Calu3 (cell line): ENCODE measurements at places on chromosomes 2 and 18. TPM values are rescaled to one million over a fixed set of nuclear protein-coding genes. Genes with fewer than 3 reads are reported as not detected.

DNA sequence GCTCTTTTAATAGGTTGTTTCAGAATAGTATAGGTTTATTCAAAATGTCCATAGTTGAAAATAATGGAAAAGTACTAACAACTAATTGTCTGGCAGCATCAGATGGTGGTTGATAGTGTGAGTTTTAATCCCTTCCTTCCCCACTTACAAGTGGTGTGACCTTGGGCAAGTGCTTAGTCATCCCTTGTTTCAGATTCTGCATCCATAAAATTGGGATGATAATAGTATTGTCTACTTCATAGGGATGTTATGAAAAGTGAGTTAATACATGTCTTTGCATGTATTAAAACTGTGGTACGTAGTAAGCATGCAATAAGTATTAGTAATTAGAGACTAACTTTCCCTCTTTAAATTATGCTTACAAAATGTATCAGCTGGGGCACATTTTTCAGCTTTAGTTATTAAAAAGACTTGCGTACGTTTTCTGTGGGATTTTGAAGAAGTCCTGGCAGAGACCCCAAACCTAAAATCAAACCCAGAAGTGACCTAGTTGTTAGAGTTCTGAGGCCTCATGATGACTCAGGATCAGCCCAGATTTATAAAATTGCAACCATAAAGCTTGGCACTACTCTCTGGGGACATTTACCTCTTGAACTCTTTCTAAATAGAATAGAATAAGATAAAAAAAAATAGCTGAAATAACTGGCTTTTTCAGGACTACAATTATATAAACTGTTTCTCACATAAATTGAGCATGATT, 8.6 kb downstream of the ITGA4 start:
- no peak overlapping the region for H3K27ac ChIP-seq
- H3K4me3 ChIP-seq: no peak overlapping the region
- H3K27me3 ChIP-seq: no peaks in the 10 kb centered on the region
- H3K36me3 ChIP-seq: no peaks in the 10 kb centered on the region

The CD226 gene
- total RNA-seq: 0.85 and 1.5 TPM in 2 replicates

GRCh38 chr2:190563109-190563508, 28.6 kb upstream of the NEMP2 start:
- DNase-seq: no peak
- H3K27me3 ChIP-seq: no peaks in the 10 kb centered on the region
- H3K4me3 ChIP-seq: no peak overlapping the region
- H3K27ac ChIP-seq: no peak overlapping the region

The IFIH1 gene
- total RNA-seq: 63.7 and 126 TPM in 2 replicates

The MFSD2B gene
- total RNA-seq: 0.37 TPM in 1 of 2 replicates, not detected in the other

GRCh38 chr2:224347176-224348051, 54.5 kb downstream of the FAM124B start:
- no peak for DNase-seq
- H3K4me1 ChIP-seq: no peaks in the 10 kb centered on the region
- peaks cover 9% of the 10 kb centered on the region for H3K27me3 ChIP-seq

The VIL1 gene
- 9.0 and 16.4 TPM in 2 replicates for total RNA-seq

DNA sequence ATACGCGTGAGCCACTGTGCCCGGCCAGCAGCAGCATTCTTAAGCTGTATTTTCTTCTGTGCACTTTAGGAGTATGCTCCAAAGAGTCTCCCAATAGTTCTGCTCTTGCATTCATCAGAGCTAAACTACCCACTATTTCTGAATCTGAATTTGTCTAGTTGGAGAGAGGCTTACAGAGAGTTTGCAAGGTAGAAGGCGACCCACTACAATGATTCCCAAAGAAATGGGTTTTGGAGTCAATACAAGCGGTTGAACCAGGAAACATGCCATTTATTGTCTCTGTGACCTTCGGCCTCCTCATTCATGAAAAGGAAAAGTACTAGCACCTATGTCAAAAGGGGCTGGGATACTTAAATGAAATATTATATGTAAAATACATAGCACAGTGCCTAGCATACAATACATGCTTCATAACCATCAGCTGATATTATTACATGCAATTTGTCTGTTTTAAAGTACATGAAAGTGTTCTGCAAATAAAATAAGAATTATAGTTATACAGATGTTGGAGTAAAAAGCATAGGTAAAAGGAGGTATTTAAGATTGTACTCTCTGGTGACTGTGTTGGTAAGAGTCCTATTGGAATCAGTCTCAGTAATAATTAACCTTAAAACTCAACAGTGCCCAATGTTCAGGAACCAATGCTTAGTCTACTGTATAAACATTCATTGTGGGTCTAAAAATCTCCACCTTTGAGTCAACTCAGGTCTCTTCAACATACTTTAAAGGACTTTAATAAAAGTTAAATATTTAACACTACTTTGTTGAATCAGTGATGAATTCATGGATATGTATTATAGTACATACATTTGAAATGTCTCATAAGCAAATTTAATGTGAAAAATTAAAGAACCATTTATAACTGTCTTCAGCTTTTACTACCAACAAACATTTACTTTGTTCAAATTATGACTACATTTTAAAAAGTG, 89.8 kb upstream of the GRB14 start:
- peak overlapping the region; percentile 89 for H3K27ac ChIP-seq
- peaks cover 7% of the 10 kb centered on the region for H3K36me3 ChIP-seq
- H3K27me3 ChIP-seq: no peaks in the 10 kb centered on the region
- peaks cover 75% of the 10 kb centered on the region for H3K4me1 ChIP-seq
- H3K4me3 ChIP-seq: peak overlapping the region; percentile 56

The FEV gene
- not detected in 2 replicates for total RNA-seq

The COL5A2 gene
- total RNA-seq: 0.56 and 1.1 TPM in 2 replicates

GRCh38 chr2:135818937-135819610, 17.9 kb downstream of the LCT start:
- H3K4me3 ChIP-seq: no peak overlapping the region
- peak; percentile 24 for DNase-seq
- no peaks in the 10 kb centered on the region for H3K4me1 ChIP-seq
- no peak overlapping the region for H3K27ac ChIP-seq

- H3K4me1 ChIP-seq: peaks cover 10% of the 10 kb centered on the region
- no peaks in the 10 kb centered on the region for H3K36me3 ChIP-seq
- no peak for DNase-seq
- peaks cover 75% of the 10 kb centered on the region for H3K27me3 ChIP-seq
- no peak overlapping the region for H3K27ac ChIP-seq
These were observed 60.7 kb downstream of the TNS1 start for GRCh38 chr2:217941886-217942728.

GRCh38 chr2:47405757-47406156, 2.8 kb downstream of the MSH2 start:
- H3K27ac ChIP-seq: no peak overlapping the region
- peaks cover 38% of the 10 kb centered on the region for H3K36me3 ChIP-seq
- H3K4me1 ChIP-seq: peaks cover 21% of the 10 kb centered on the region
- no peak for DNase-seq

The TSPYL6 gene
- not detected in 2 replicates for total RNA-seq

The CSRNP3 gene
- total RNA-seq: 0.86 and 1.8 TPM in 2 replicates

DNA sequence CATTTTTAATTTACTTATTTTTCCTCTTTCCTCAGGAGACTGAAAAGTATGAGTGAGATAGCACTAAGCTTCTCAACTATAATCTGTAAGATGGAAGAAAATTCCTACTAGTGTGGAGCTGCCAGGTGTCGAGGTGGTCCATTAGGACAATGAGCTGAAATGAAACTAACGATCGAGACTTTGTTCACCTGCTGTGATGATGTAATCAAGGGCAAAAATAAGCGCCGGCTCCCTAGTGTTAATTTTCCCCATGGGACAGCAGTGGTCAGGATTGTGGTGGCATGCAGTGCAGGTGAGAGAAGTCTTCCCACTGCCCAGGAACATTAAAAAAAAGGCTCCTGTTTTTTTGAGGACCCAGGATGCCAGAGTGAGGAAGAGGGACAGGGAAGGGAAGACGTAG, 859.1 kb upstream of the GCFC2 start:
- peak overlapping the region; percentile 36 for H3K4me3 ChIP-seq
- H3K27me3 ChIP-seq: no peaks in the 10 kb centered on the region
- DNase-seq: no peak
- H3K4me1 ChIP-seq: no peaks in the 10 kb centered on the region
- H3K27ac ChIP-seq: no peak overlapping the region

- peaks cover 56% of the 10 kb centered on the region for H3K36me3 ChIP-seq
- no peak overlapping the region for H3K4me3 ChIP-seq
- H3K27ac ChIP-seq: no peak overlapping the region
- no peaks in the 10 kb centered on the region for H3K4me1 ChIP-seq
- H3K27me3 ChIP-seq: no peaks in the 10 kb centered on the region
- no peak for DNase-seq
These were observed 10.2 kb downstream of the BOK start for GRCh38 chr2:241568726-241569125.

- no peaks in the 10 kb centered on the region for H3K36me3 ChIP-seq
- DNase-seq: no peak
- H3K4me3 ChIP-seq: peak overlapping the region; percentile 55
- no peaks in the 10 kb centered on the region for H3K4me1 ChIP-seq
- H3K27ac ChIP-seq: no peak overlapping the region
These were observed 15.3 kb upstream of the RIT2 start for GRCh38 chr18:43130716-43131260.

- no peak overlapping the region for H3K4me3 ChIP-seq
- H3K27me3 ChIP-seq: no peaks in the 10 kb centered on the region
- DNase-seq: no peak
- H3K27ac ChIP-seq: no peak overlapping the region
- H3K36me3 ChIP-seq: no peaks in the 10 kb centered on the region
These were observed 513.9 kb upstream of the MEX3C start for GRCh38 chr18:51711298-51711889.

The TRIM54 gene
- total RNA-seq: 0.99 and 2.3 TPM in 2 replicates

The IL36A gene
- total RNA-seq: not detected in 2 replicates

DNA sequence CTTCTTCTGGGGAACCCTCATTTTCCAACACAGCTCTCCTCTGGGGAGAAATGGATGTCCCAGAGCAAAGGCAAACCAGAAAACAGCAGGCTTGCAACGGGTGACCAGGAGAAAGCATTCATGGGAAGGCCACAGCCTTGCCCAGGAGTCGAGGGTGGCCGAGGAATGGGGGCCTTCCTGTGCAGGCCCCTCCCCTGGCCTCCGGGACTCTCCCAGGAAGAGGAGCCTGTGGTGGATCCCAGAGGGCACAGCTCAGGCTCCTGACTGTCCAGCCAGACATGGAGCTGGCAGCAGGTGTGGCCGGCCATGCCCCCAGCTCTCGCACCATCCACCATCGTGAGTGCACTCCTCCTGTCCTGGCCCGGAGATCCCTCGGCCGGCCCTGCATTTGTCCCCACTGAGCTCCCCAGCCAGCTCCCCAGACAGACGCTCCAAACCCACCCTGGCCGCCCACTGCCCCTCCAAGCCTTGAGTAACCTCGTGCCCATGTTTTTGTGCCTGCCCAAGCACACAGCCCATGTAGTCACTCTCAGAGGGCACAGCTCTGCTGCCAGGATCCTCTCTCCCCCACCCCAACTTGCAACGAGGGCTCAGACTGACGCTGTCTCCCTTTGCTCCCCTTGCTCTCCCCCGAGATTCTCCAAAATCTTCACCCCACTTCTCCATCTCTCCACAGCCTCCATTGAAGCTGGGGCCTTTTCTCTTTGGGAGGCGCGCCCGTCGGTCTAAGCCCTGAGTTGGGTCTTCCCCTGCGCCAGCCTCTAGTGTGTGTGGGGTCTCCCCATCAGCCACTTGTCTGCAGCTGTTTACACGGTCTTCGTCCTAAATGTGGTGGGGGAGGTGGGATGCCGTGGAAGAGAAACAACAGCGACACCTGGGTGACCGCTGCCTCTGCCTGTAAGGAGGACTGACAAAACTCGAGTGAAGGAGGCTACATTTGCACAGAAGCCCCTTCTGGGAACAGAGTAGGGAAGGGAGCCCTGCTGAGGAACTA, 9.8 kb downstream of the PRLH start:
- peaks cover 33% of the 10 kb centered on the region for H3K4me1 ChIP-seq
- no peak for DNase-seq
- H3K4me3 ChIP-seq: peak overlapping the region; percentile 59
- H3K27ac ChIP-seq: peak overlapping the region; percentile 71

GRCh38 chr2:182110347-182110746, 124.7 kb downstream of the PPP1R1C start:
- H3K4me1 ChIP-seq: no peaks in the 10 kb centered on the region
- H3K27ac ChIP-seq: no peak overlapping the region
- no peaks in the 10 kb centered on the region for H3K36me3 ChIP-seq
- no peak overlapping the region for H3K4me3 ChIP-seq

- DNase-seq: no peak
- no peaks in the 10 kb centered on the region for H3K36me3 ChIP-seq
- H3K4me3 ChIP-seq: peak overlapping the region; percentile 69
- H3K27me3 ChIP-seq: peaks cover 77% of the 10 kb centered on the region
- H3K27ac ChIP-seq: no peak overlapping the region
These were observed 1.5 kb upstream of the GDF7 start for GRCh38 chr2:20665243-20666004.

DNA sequence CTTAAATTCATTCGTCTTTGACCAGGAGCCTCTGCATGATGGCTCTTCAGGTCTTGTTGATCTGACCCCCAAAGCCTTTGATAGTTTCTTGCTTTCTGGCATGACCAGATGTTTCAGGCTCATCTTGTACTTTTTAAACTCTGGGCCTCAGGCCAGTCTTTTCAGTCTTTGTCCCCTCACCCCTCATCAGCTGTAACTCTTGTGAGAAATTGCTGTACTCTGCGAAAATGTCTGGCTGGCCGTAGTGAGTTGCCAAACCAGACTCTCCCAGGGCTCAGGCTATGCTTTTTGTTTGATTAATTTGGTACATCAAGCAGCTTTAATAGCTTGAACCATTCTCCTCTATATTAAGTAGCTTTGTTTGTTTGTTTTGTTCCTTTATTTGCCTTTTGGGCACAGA, 75.9 kb downstream of the BABAM2 start:
- H3K4me3 ChIP-seq: no peak overlapping the region
- DNase-seq: no peak
- peaks cover 6% of the 10 kb centered on the region for H3K4me1 ChIP-seq
- no peaks in the 10 kb centered on the region for H3K27me3 ChIP-seq

The ZNF142 gene
- 42.8 and 43.3 TPM in 2 replicates for total RNA-seq

- no peak overlapping the region for H3K4me3 ChIP-seq
- H3K27ac ChIP-seq: no peak overlapping the region
- no peaks in the 10 kb centered on the region for H3K4me1 ChIP-seq
- no peak for DNase-seq
- H3K36me3 ChIP-seq: peaks cover 13% of the 10 kb centered on the region
These were observed 39.6 kb downstream of the MBD2 start for GRCh38 chr18:54184836-54185235.

The STARD6 gene
- total RNA-seq: not detected in 2 replicates

- no peaks in the 10 kb centered on the region for H3K27me3 ChIP-seq
- no peaks in the 10 kb centered on the region for H3K36me3 ChIP-seq
- H3K4me3 ChIP-seq: no peak overlapping the region
- H3K27ac ChIP-seq: no peak overlapping the region
- H3K4me1 ChIP-seq: no peaks in the 10 kb centered on the region
- no peak for DNase-seq
These were observed 435.4 kb downstream of the BCL11A start for GRCh38 chr2:60118061-60118460.

GRCh38 chr2:236782938-236783337, 213.3 kb downstream of the ACKR3 start:
- no peaks in the 10 kb centered on the region for H3K27me3 ChIP-seq
- peak overlapping the region; percentile 80 for H3K27ac ChIP-seq
- DNase-seq: peak; percentile 48
- no peak overlapping the region for H3K4me3 ChIP-seq
- no peaks in the 10 kb centered on the region for H3K36me3 ChIP-seq

The RAD51AP2 gene
- not detected in 2 replicates for total RNA-seq

GRCh38 chr2:84781942-84782716, 98.8 kb downstream of the TRABD2A start:
- peak; percentile 27 for DNase-seq
- H3K4me3 ChIP-seq: no peak overlapping the region
- no peaks in the 10 kb centered on the region for H3K4me1 ChIP-seq

- H3K27me3 ChIP-seq: no peaks in the 10 kb centered on the region
- H3K4me3 ChIP-seq: no peak overlapping the region
- peaks cover 88% of the 10 kb centered on the region for H3K36me3 ChIP-seq
- H3K27ac ChIP-seq: peak overlapping the region; percentile 35
These were observed 13.0 kb downstream of the ATIC start for GRCh38 chr2:215324811-215325210.

GRCh38 chr2:149410701-149411484, 80.5 kb downstream of the LYPD6 start:
- no peak overlapping the region for H3K4me3 ChIP-seq
- no peaks in the 10 kb centered on the region for H3K27me3 ChIP-seq
- no peak overlapping the region for H3K27ac ChIP-seq
- no peaks in the 10 kb centered on the region for H3K36me3 ChIP-seq
